A172 (cell line): ENCODE measurements at places on chromosomes 3 and 15. TPM values are rescaled to one million over a fixed set of nuclear protein-coding genes. Genes with fewer than 3 reads are reported as not detected.

Gene MELTF
- 57.4 and 67.1 TPM in 2 replicates for total RNA-seq

Gene SLC24A5
- not detected in 2 replicates for total RNA-seq

Gene FGF12
- 4.3 and 4.9 TPM in 2 replicates for total RNA-seq

GRCh38 chr15:101084801-101085200, 165.6 kb downstream of the LRRK1 start:
- no peak for DNase-seq

DNA sequence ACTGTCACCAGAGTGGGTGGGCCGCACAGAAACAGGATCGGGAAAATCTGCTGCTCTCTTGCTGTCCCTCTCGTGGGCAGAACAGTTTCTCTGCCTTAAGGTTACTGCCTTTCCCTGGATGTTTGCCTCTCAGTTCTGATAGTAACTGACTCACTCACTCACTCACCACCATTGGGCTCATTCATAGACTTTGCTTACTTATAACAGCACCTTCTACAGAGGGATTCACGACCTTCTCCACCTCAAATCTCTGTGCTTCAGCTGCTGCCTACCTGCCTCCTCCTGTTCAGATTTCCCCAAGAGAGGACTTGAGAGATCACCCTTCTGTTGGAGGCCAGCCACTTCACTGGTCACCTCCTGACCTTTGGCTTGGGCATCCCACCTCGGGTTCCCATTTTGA, 147.7 kb upstream of the ICE2 start:
- no peak for DNase-seq

GRCh38 chr3:71456156-71456555, 127.4 kb downstream of the FOXP1 start:
- DNase-seq = no peak

- no peak for DNase-seq
These were observed 125.0 kb downstream of the PDZRN3 start for GRCh38 chr3:73499787-73500186.

DNA sequence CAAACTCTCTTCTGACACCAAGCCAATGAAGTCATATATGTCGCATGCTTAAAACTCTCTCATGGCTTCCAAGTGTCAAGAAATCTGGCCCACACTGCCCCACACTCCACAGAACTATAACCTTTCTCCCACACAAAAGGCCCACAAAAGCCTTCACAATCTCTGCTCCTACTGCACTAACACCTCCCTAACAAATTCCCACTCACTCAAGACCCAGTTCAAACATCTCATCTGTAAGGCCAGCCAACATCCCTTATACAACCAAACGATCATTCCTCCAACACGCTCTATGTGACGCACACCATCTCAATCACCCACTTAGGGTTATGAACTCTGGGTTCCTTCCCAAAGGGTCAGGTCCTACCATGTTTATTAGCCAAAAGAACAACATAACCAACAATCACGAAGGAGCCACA, 13.5 kb downstream of the TBC1D2B start:
- no peak for DNase-seq

GRCh38 chr3:185070491-185071286, 82.2 kb downstream of the C3orf70 start:
- DNase-seq = peak; percentile 10

- no peak for DNase-seq
These were observed 256.7 kb upstream of the KCNH8 start for GRCh38 chr3:18891641-18892040.

DNA sequence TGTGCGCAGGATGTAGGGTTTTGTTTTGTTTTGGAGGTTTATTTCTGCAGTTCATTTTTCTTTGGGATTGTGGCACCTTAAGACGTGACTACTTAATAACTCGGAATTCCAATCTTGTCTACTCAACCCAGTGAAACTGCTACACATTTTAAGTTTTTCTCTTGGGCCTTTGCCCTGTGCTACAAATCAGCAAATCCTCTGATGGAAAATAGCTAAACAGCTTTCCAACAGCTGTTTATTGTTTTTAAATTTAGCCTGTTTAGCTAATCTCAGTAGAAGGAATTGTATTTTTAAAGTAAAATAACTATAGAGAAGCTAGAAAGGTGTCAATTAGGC, 48.4 kb downstream of the OPA1 start:
- no peak for DNase-seq

- DNase-seq = peak; percentile 93
These were observed 44.3 kb upstream of the MRPS22 start for GRCh38 chr3:139299261-139300132.

DNA sequence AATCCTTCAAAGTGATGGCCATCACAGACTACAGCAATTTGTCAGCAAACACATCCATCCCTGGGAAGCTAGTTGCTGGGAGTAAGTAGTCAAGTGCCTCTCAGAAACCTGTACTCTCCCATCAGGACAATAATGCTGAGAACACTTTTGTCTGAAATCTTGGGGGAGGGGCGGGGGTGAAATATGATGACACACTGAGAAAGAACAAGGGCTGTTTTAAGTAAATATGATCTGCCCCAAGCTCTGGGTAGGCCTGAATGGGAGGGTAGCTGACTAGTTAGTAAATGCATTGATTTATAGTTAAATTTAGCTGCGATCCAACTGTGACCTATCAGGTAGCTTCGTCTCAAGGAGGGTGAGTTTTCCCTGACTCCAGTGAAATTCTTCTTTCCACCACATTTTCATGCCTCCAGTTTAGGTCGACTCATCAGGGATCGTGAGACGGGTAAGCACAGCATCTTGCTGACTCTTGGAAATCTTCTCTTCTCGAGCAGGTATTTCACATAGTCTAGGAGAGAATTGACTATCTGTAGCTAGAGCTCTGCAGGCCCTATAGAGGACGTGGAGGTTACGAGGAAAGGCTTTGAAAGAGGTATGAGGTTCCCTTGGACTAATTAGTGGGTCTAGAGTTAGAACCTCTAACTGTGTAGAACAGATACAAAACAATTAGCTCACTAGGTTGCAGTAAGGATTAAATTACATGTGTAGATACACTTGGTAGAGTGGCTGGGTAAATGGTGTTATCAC, 213.4 kb upstream of the SLC2A2 start:
- no peak for DNase-seq

- DNase-seq = no peak
These were observed 25.0 kb downstream of the KCNMB2 start for GRCh38 chr3:178561239-178561638.

DNA sequence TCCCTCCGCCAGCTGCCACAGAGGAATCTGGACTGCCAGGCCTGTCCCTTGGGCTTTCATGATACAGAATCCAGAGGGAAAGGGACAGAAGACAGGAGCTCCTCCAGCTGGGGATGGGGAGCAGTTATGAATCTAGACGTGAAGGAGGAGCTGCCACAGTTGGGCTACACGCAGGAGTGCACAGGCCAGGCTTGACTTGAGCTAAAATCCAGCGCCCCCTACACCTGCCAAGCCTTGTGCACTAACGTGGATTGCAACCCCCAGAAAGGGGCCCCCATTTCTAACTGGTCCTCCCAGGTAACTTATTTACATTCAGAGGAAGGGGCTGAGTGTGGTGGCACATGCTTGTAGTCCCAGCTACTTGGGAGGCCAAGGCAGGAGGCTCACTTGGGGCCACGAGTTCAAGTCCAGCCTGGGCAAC, 14.3 kb downstream of the KLHL6 start:
- DNase-seq = no peak
